Spinal cord (tissue), 10 donors: ENCODE measurements at places on chromosomes 6 and 20.
A peak's percentile ranks its signal among the peaks of the same experiment; 100 is the strongest.

DNA sequence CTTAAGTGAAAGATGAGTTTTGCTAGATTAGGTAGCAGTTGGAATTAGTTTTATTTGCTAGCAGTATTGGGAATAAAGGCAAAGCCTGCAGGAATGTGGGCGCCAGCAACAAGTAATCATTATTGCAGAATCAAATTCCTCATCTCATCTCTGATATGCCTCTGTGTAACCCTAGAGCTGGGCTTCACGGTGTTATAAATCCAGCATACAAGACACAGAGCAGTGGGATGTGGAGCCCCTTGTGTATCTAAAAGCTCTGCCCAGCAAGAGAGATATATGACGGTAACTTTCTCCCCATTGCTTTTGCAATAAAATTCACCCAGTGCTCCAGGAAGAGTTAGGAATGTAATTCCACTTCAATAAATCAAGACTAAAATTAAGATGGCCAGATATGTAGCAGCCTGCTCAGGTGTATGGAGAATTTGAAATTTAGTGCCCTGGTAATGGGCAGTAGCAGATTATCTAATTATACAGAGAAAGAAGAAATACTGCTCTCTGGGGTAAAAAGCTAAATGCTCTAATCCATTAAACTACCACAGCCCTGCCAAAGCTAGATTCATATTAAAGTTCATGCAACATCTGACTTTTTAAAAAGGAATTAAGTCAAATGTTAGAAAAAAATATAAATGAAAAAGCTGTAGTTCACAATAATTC, 5.6 kb upstream of the BLOC1S5 start:
- DNase-seq: no peak

- no peak for DNase-seq
Observed at GRCh38 chr20:14765370-14765701, 427.9 kb upstream of the FLRT3 start.

DNA sequence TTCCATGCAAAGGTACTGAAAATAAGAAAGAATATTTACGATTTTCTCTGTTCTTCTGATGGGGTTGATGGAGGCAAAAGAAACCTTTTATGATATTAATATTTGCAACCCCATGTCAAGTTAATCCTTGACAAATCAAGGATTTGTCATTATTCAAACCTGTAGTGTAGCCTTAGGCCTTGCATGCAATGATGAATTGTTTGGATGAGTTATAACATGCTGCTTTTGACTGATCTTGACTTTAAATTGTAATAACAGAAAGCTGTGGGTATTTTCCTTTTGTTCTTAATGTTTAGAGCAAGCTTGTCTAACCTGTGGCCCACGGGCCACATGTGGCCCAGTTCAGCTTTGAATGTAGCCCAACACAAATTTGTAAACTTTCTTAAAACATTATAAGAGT, 13.0 kb upstream of the BAG2 start:
- DNase-seq: no peak

- DNase-seq: no peak
Observed at GRCh38 chr20:22984606-22985005, 50.5 kb upstream of the SSTR4 start.

DNA sequence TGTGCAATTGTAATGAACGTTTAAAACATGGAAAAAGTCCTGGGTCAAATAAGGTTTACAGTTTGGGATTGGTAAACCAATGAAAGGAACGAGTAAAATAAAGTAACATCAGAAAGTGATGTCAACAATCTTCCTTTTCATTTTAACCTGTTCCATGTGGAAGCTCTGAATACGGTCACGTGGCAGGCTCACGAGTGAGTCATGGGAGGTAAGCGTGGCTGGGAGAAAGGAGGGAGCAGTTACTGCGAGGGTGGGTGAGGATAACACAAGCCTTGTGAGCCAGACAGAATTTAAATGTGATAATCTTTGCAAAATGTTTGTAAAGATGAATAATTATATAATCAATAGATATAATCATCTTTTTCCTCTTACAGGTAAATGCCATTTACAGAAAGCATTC, 171.3 kb upstream of the HDAC2 start:
- no peak for DNase-seq

- DNase-seq: no peak
Observed at GRCh38 chr6:165770397-165771082, 107.5 kb upstream of the PDE10A start.

- peak; percentile 74 for DNase-seq
Observed at GRCh38 chr20:19071446-19071725, 141.1 kb upstream of the SLC24A3 start.

DNA sequence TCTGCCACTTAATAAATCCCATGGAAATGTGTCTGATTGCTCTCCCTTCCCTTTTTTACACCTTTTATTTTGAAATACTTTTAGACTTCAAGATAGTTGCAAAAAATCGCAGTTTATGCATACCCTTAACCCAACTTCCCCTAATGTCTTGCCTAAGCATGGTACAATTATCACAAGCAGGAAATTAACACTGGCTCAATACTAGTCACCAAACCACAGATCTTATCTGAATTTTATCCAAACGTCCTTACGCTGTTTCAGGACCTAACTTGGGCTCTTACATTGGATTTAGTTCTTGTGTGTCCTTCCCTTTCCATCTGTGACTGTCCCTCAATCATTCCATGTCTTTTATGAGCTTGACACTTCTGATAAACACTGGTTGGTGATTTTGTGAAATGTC, 146.3 kb downstream of the ZNF217 start:
- no peak for DNase-seq

GRCh38 chr20:20204256-20204655, 151.9 kb downstream of the CFAP61 start:
- DNase-seq: no peak

DNA sequence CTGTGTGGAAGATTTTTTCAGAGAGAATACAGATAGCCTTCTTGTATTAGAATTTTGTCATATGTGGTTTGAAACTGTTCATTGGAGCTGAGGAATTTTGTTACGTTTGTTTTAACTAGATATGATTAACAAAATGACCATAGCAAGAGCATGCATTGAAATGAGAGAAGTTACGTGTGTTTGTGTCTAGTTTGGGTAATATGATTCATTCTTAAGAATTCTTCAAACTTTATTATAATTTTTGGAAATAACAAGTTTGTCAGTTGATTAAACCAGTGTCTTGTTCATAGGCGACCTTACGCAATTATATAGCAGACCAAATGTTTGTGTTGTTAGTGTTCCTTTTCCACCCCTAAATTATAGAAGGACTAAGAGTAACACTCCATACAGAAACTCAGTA, 5.5 kb downstream of the GMNN start:
- no peak for DNase-seq
